ENCODE measurements at places on chromosomes 12 and 14. TPM values are rescaled to one million over a fixed set of nuclear protein-coding genes. Genes with fewer than 3 reads are reported as not detected.

The FZD10 gene
- 0.37 TPM for polyA plus RNA-seq

The CLEC7A gene
- polyA plus RNA-seq: 25.5 TPM

The PPM1H gene
- polyA plus RNA-seq: 7.8 TPM

The SMIM41 gene
- polyA plus RNA-seq: 0.14 TPM

The FAM181A gene
- 0.11 TPM for polyA plus RNA-seq

The DHRS2 gene
- polyA plus RNA-seq: 2.1 TPM

The MCRS1 gene
- 65.5 TPM for polyA plus RNA-seq

The LRFN5 gene
- polyA plus RNA-seq: 0.14 TPM

The GAS2L3 gene
- 2.2 TPM for polyA plus RNA-seq

The MAP1LC3B2 gene
- 6.5 TPM for polyA plus RNA-seq

The PRR4 gene
- 6.4 TPM for polyA plus RNA-seq

The ACOT6 gene
- polyA plus RNA-seq: 0.05 TPM

The SYCP3 gene
- polyA plus RNA-seq: 1.4 TPM
